ENCODE measurements at places on chromosomes 5 and 9.

DNA sequence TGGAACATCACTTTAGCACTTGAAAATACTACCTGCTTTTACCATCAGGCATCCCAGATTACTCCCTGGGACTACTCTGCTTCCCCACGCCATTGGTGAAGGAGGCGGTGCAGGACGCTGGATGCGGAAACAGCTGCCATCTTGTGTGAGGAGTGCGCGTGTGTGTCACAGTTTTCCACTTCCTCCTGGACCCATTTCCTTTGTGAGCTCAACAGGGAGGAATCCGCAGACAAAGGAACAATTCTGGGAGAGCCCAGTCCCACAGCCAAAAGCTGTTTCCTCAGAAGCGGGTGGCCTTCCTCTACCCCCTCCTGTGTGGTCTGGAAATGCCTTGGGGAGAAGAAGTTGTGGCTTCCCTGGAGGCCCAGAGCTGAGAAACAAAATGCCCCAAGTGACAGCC, 16.8 kb downstream of the AFAP1L1 start:
- no peak for DNase-seq

DNA sequence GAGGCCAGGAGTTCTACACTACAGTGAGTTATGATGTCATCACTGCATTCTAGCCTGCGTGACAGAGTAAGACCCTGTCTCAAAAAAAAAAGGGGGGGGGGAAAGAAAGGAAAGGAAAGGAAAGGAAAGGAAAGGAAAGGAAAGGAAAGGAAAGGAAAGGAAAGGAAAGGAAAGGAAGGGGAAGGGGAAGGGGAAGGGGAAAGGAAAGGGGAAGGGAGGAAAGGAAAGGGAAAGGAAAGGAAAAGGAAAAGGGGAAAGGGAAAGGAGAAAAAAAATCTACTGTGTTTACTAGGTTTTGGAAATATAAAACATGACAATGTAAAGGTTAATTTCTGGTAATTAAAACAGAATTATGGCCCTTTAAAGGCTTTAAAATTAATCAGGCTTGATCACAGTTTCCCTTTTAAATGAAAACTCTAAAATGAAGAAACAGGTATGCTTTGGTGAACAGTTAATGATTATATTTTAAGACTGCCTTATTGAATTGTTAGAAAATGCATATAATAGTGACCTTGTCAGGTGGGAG, 131.9 kb upstream of the POU5F2 start:
- DNase-seq = no peak

DNA sequence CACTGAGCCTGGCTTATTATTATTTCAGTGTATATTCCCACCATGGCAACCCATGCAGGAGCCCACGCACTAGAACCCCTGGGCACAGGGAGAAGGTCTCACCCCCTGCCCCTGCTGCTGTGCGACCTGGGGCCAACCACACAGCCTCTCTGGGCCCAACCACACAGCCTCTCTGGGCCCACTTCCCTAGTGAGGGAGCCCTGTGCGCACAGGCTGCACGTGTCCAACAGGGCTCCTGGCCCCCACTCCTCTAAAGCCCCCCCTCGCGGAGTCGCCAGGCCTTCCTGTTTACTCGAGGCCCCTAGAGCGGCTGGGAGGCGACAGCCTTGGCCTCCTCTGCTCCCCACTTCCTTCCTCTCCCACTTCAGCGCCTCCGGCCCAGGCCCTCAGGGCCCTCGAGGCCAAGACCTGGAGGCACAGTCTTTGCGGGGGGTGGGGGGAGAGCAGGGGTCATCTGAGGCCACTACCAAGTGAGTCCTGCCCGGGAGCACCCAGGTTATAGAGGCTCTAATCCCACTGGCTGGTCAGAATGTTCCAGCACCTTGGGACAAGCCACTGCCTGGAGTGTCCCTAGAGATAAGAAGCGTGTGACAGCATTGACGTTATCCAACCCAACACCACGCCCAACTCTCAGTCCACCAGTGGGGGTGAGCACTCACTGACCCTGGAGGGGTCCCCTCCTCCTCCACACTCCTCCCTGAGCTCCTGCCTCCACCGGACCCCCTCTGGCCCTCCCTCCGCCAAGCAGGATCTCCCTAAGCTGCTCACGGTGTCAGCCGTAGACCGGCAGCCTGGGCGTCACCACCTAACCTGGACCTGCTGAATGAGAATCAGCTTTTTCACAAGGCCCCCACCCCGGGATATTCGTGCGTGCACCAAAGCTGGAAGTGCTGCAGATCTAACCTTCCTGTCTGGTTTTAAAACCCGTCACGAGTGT, 7.9 kb upstream of the ENG start:
- DNase-seq = peak; percentile 90

DNA sequence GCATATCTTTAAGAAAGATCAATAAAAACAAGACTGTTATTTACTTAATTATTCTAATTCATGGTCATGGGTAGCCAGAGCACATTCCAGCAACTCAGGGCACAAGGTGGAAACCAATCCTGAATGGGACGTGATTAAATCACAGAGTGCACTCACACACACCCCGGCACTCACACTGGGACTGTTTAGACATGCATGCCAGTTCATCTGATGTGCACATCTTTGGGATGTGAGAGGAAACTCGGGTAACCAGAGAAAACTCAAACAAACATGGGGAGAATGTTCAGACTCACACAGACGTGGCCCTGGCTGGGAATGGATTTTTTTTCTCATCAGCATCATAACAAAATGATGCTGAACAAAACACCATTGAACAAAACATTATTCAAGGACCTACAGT, 29.4 kb downstream of the SMAD5 start:
- DNase-seq = no peak

DNA sequence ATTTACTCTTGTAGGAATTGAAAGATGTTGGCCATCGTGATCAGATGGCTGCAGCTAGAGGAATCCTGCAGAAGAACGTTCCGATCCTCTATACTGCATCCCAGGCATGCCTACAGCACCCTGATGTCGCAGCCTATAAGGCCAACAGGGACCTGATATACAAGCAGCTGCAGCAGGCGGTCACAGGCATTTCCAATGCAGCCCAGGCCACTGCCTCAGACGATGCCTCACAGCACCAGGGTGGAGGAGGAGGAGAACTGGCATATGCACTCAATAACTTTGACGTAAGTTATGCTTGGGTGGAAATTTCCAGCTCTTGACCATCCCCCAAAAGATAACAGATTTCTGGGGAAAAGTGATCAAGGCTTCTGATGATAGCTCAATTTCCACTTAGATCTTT, 50.6 kb downstream of the LRRTM2 start:
- no peak for DNase-seq

GRCh38 chr5:180370861-180371641, 17.9 kb upstream of the GFPT2 start:
- no peak for DNase-seq

DNA sequence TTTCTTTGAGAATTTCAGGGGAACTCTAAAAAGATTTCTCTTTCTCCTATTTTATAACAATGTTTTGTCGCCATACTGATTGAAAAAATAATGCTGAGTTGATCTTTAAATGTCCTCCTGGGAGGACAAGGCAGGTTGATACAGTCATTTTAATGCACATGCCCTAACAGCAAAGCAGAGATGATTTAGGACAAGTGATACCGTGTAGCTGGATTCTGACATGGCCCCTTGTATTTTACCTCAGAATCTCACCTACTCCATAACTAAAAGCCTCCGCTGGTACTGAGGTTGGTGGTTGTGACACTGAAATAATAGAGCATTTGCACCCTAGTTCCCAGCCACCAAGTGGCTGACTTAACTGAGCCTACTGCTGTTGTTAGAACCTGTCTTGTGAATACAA, 811 bp upstream of the LRRTM2 start:
- no peak for DNase-seq

- DNase-seq = no peak
Observed at GRCh38 chr5:39629946-39630345, 205.2 kb upstream of the DAB2 start.

GRCh38 chr5:178335302-178336030, 102.9 kb upstream of the PHYKPL start:
- no peak for DNase-seq

- no peak for DNase-seq
Observed at GRCh38 chr9:123002754-123003153, 30.7 kb upstream of the GPR21 start.

- no peak for DNase-seq
Observed at GRCh38 chr9:125579030-125579932, 127.7 kb downstream of the MAPKAP1 start.
